ENCODE measurements at places on chromosomes 2 and 18.

DNA sequence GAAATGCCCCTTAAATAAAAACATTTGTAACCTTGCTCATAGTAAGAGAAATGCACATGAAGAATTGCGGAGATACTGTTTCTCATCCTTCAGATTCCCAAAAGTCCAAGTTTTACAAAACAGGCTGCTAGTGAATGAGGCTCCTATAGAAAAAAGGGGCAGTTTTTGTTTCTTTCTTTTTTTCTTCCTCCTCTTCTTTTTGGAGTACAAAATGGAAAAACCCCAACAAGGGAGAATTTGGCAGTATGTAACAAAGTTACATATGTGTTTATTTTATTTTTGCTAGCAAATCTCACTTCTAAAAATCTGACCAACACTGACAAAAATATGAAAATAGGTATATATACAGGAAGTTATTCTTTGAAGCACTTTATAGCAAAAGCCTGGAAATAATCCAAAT, 7.1 kb upstream of the BAZ2B start:
- DNase-seq, result no peak

DNA sequence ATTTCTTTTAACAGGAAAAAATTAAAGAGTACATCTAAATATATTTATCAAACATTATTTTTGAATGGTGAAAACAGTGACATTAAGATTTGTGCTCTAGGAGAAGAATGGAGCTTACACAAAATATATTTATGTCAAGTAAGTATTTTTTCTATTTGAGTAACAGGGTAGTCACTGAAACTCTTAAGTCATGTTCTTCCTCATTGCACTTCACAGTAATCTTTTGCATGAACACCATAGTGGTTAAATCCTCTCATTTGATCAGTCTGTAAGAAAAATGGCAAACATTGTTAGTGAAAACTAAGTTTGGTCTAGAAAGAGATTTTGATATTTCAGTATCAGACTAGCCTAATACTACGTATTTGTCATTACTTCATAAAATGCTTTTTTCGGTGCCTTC, 8.1 kb downstream of the GMCL1 start:
- no peak for DNase-seq

GRCh38 chr2:202105025-202105424, 32.0 kb downstream of the KIAA2012 start:
- DNase-seq, result no peak

GRCh38 chr2:157784169-157784822, 91.8 kb downstream of the ACVR1 start:
- DNase-seq, result peak; percentile 65

DNA sequence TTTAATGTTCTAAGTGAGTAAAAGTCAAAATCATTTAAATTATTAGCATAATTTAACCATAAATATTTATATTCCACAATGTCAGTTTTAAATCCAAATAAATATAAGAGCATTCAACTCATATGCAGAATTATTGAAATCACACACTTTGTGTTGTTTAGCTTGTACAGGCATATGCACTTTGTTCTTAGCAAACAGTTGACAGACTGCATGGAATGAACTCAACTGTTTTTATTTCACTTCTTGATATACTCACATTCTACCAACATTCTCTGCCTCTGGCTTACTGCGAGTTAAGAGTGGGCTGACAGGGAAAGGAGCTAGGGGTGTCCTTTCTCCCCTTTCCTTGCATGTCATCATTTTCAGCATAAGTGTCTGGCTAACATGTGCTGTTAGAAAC, 7.6 kb upstream of the PIEZO2 start:
- no peak for DNase-seq

All from tibial artery (tissue), 4 donors.